NT2/D1 (cell line): ENCODE measurements at places on chromosomes 3 and 15.
A peak's percentile ranks its signal among the peaks of the same experiment; 100 is the strongest.

DNA sequence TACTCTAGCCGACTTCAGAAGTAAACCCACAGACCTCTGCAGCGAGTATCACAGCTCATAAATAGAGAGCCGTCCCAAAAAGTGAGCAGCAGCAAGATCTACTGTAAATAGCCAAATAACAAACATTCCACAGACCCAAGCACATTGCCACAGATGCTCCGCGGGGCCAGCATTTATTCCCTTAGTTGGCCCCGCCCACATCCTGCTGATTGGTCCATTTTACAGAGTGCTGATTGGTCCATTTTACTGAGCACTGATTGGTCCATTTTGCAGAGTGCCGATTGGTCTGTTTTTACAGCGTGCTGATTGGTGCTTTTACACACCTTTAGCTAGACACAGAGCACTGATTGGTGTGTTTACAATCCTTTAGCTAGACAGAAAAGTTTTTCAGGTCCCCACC, 17.3 kb upstream of the GABRB3 start:
- no peak for DNase-seq

GRCh38 chr15:56425976-56426375, 39.0 kb downstream of the MNS1 start:
- no peak for DNase-seq

DNA sequence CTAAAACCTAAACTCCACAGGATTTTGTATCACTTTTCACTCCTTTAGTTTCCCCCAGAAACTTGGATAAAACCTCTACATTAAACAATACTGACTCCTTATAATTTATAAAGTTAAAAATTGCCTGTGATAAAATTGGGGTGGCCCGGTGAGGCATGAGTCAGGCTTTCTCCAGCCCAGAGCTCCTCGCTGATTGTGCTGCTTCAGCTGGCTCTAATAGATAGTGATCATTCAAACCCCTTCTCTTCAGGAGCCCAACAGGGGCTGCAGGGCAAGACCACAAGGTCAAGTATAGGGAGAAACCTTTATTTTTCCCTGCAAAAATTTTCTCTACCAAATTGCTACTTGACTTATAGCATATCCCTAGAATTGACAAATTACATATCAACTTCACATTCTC, 308.2 kb downstream of the PLCL2 start:
- DNase-seq, result no peak

DNA sequence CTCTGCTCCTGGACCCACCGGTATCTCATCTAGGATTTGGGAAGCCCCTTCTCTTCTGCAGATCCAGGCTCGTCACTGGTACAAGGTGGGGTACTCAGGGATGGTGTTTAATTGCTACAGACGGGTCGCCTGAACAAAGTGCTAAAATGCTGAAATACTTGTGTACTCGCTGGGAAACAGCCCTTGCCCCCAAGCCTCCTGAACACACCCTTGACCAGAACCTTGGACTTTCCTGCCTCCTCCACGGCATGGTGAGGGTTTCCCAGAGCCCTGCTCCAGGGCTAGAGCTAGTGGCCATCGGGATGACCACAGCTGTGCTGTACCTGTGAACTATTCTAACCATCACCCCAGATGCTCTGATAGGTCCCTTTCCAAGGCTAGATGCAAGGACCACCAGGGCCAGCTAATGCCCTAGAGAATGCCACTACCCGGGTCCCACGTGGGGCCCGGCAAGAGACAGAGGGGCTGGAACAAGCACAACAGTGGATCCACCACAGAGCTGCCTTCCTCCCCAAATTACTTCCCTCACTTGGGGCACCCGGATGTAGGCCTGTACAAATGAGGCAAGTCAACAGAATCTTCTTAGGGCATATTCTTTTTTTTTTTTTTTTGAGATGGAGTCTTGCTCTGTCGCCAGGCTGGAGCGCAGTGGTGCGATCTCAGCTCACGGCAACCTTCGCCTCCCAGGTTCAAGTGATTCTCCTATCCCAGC, 267.3 kb downstream of the FOXP1 start:
- DNase-seq, result no peak

DNA sequence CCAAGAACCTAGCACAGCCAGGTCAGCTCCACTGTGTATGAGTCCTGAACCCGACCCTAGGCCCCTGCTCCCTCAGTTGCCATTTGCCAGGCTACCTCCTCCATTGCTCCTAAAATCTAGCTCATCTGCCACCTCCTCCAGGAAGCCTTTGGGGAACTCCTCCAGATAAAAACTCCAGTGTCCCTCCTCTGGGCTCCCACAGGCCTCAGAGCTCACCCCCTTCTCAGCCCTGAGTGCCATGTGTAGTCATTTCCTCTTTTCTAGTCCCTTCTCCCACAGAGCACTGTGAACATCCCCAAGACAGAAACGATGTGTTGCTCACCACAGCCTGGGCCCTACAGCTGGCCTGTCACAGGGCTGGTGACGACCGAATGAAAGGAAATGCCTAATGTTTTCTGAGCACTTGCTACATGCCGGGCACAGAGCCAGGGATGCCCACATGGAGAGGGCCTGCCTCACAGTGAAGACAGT, 61.0 kb downstream of the IQSEC1 start:
- DNase-seq, result no peak

DNA sequence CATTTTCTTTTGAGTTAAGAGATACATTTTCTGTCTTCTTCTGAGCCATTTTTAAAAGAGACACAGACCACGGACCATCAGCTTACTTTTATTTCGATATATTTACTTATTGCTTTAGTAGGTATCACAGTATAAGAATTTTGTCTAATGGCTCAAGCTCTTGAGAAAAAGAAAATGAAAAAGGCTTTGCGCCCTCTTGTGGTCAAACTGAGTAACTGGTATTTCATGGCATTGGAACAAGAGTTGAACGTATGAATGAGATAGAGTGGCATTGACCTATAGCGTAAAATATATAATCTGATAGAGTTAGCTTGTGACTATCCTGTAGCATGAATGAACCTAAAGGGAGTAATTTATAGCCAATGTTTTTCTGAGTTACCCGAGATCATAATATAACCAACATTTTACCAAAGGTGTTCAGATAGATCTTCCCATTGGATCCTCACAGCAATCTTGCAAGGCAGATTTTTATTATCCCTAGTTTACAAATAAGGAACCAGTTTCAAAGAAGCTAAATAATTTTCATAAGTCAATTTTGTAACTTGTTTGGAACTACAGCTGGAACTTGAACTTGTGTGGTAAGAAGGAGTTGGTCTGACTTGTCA, 154.6 kb downstream of the POLR2M start:
- DNase-seq, result peak; percentile 57

GRCh38 chr3:58175187-58175436, 35.7 kb downstream of the DNASE1L3 start:
- no peak for DNase-seq

DNA sequence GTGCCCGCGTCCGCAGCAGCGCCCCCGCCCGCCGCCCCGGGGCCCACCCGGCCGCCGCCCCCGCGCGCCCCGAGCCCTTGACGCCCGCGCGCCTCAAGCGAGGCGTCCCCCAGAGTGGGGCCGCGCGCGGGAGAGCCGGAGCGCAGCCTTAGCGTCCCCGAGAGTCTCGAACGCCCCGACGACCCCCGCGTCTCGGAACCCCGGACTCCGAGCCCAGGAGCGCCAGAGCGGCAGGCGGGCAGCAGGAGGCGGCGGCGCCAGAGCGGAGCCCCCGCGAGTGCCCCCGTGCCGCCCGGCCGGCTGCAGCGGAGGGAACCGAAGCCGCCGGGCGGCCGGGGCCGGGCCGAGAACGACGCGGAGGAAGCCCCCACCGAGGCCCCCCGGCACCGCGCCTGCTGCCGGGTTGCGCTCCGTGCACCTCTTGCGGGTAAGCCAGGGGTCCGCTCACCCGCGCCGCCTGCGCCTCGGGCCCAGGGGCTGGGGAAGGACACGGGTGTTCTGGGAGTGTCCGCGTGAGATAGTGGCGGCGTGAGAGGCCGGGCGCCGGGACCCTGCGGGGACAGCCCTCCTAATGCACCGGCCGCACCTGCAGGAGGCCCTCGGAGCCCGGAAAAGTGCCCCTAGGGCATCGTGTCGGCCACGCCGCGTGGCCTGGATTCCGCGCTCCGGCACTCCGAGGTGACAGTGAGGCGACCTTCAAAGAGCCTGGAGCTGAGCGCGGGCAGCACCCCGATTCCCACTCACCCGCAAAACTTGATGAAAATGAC, 52.0 kb upstream of the ULK4 start:
- DNase-seq, result no peak

GRCh38 chr3:30711151-30711550, 104.8 kb downstream of the TGFBR2 start:
- DNase-seq, result no peak

DNA sequence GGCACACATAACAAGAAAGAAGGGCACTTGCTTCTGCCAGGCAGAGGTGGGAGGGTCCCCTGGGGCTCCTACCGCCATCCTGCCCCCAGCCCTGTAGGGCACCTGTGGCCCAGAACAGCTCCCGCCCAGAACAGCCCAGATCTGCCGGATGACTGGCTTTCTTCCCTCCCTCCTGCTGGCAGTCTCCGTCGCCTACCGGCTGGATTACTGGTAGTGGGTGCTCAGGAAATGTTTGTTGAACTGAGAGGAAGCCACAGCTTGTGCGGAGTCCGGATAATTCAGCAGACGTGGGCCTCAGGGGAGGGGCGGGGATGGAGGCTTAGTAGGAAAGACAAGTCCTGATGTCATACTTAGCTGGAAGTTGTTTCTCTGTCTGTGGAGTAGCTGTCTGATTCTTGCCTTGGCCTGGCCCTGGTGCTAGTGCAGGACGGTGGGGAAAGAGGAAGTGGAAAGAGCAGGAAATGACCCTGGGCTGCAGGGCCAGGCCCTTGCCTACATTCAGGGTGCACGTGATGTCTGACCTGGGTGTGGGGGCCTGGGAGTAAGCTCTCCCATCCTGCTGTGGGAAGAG, 6.7 kb downstream of the CCDC9B start:
- DNase-seq, result no peak

DNA sequence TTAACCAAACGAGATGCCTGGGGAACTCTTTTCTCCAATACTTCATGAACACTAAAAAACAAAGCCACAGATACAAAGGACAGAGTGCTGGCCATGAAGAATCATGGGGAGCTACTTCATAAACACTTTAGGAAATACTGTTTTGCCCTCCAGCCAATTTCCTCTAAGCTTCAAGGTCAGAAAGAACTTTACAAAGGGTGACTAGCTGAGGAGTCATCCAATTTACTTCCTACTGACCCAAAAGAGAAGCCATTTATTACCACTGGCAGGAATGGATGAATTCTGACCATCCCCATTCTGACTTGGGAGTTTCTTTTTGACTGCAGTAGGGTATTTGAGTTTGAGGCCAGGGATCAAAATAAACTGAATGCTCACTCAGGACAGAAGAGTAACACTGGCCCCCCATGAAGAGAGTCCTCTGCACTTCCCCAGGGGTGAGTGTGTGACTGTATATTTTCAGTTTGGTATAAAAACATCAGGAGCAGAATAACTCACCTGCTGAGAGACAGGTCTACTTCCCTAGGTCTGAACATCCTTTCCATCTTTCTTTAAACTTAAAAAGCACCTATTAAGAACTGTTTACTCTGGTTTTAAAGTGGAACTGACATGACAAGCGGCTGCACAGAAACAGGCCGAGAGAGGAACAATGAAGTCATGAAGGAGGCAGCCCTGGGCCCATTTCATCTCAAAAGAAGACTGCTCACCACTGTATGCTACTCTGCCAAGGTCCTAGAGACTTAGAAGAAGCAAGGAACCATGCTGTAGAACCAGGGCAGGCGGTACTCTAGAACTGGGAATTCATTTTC, 203.6 kb downstream of the TNIK start:
- no peak for DNase-seq

DNA sequence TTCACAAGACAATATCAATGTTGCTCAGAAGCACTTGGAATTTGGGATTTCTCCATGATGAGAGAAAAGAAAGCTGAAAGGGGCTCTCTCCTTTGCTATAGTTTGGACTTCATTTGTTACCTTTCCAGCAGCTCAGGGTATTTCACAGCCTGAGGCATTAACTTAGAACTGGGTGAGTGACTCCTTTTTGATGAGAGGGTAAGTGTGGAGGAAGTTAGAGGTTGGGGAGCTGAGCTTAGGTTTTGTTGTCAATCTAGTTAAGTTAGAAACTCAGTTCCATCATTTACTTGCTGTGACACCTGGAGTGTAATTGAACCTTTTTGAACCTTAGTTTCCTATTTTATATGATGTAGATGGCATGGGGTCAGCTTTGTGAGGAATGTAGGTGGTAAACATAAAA, 359.1 kb downstream of the PDCD6IP start:
- no peak for DNase-seq

DNA sequence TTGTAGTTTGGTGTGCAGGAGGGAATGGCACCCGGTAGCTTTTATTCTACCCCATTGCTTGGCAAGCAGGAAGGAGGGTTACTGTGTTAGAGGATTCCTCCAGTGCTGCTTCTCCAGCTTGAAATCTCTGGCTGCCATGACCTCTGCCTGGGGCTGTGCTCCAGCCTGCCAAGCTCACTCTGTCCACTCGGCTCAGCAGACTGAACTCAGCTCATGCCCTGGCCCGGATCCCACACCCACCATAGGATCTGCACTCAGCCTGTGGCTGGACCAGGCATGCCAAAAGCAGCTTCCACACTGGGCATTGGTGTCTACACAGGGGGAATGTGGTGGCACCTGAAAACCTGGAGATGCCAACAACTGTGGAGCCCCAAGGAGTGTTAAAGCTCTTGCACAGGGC, 26.3 kb downstream of the CLDN16 start:
- DNase-seq, result no peak

DNA sequence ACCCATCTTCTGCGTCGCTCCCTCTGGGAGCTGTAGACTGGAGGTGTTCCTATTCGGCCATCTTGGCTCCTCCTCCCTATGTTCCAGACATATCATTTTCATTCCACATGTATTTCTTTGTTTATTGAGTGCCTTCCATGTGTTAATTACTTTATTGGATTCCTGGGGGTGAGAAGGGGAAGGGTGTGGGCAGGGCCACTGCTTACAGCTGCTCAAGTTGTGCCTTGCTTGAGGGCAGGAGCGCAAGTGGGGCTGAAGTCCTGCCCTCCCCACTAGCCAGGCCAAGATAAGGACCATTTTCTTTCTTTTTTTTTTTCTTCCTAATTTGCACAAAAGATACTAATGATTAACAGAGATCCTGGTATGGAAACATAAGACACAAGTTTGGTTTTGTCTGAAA, 224.8 kb downstream of the LPP start:
- DNase-seq, result no peak

DNA sequence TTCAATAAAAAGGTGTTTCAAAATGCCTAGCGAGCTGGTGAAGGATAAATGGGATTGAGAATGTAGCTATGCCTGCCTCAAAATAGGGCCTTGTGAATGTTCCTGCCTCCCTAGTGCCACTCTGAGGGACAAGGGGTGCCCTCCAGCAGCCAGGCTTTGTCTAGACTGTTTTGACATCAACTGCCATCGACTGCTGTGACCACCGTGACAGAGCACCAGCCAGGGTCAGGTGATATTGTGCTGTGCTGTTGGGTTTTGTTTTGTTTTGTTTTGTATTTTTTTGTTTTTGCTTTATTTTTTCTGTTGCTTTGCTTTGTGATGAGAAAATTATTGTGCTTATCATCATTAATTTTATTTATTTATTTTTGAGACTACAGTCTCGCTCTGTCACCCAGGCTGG, 144.8 kb downstream of the SMAD6 start:
- no peak for DNase-seq
